ENCODE measurements at places on chromosomes 11 and 22. TPM values are rescaled to one million over a fixed set of nuclear protein-coding genes. Genes with fewer than 3 reads are reported as not detected.

The CACNA1I gene
- total RNA-seq, result 0.07 TPM

- no peak for DNase-seq
- no peak overlapping the region for H3K4me3 ChIP-seq
- H3K27ac ChIP-seq, result no peak overlapping the region
- peaks cover 8% of the 10 kb centered on the region for H3K4me1 ChIP-seq
- H3K36me3 ChIP-seq, result peaks cover 4% of the 10 kb centered on the region
- H3K27me3 ChIP-seq, result peaks cover 11% of the 10 kb centered on the region
Measured at GRCh38 chr11:120500414-120501071, 11.0 kb upstream of the GRIK4 start.

- DNase-seq, result no peak
- H3K4me3 ChIP-seq, result no peak overlapping the region
- no peaks in the 10 kb centered on the region for H3K27me3 ChIP-seq
- no peaks in the 10 kb centered on the region for H3K36me3 ChIP-seq
- no peaks in the 10 kb centered on the region for H3K4me1 ChIP-seq
- no peak overlapping the region for H3K27ac ChIP-seq
Measured at GRCh38 chr11:59943997-59944714, 5.9 kb downstream of the OOSP1 start.

DNA sequence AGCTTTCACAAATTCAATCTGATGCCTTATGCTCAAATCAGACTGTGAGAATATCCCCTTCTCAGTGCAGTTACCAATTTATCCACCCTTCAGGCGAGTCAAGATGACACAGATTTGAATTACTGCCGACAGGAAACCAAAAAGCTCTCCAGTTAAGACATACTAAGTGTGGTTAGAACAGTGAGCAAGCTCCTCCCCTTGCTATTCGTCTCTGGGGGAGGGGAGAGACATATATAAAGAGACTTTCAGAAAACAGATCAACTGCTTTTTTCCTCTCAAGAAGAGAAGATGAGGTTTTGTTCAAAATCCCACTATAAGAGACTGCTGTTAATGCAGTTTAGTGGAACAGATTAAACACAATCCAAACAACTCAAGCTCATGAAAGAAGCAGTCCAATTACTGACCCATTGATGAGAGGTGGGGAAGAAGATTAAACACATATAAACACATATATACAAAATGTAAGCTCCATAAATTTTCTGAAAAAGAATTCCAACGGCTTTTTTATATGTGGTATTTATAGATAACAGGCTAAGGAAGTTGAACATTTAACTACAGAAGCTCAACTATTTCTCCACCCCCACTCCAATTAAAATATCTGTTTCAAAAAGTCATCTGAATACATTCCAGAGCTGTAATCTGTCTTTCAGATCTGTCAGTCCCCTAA lies 102.7 kb downstream of the MRTFA start:
- no peaks in the 10 kb centered on the region for H3K27me3 ChIP-seq
- no peak for DNase-seq
- no peaks in the 10 kb centered on the region for H3K36me3 ChIP-seq
- peak overlapping the region; percentile 22 for H3K27ac ChIP-seq

GRCh38 chr11:44592125-44592940 lies 26.9 kb downstream of the CD82 start:
- H3K27me3 ChIP-seq, result no peaks in the 10 kb centered on the region
- no peak overlapping the region for H3K4me3 ChIP-seq
- no peak overlapping the region for H3K27ac ChIP-seq
- DNase-seq, result no peak
- no peaks in the 10 kb centered on the region for H3K4me1 ChIP-seq
- H3K36me3 ChIP-seq, result no peaks in the 10 kb centered on the region
